ENCODE measurements at places on chromosomes 16 and 17.

DNA sequence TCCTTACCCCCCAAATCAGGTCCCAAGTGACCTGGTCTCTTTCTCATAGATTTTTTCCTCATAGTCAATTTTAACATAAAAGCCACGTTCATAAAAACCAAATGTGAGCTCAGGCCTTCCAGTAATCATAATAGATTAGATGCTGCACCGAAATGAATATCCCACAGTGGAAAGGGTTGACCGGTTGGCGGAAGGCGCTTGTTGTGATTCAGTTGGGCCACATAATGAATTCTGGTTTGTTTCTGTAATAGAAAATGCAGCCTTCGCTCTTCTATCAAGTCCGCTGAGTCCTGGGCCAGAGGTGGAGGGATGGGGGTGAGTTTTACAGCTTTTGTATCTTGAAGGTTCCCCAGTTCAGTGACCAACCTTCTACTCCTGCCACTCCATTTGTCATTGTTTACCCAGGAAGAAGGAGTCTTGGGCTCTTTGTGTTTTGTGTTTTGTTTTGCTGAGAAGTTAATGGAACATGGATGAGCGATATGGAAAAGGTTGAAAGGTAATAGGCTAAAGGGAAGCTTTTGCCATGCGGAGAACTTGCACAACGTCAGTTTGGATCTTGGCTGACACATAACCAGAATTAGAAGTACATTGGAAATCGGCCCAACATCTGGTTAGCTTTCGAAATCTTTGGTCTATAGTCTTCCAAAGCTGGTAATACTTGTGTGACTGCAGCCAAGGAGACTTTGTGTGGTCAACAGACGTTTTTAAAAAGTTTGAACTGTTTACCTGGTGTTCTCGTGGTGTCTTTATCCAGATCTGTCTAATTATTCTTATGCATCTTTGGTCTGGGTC, 89.5 kb downstream of the CLEC16A start:
- no peak for DNase-seq

DNA sequence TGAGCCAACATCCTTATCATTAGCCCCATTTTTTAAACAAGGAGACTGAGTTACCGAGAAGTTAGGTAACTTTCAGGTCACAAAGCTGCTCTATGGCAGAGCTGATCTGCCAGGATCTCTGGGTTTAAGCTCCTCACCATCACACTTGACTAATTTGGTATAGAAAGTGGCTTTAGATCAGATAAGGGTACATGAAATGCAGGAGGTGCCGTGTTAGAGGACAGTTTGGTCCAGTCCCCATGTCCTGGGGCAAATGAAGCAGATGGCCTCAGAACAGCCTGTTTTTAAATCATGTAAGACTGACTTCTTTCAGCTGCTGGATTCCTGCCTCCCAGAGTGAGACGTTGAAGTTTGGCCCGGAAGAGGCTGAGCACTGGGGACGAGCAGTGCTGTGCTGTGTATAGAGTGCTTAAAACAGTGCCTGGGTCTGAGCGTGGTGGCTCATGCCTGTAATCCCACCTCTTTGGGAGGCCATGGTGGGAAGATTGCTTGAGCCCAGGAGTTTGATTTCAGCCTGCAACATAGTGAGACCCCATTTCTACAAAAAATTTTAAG, 187.0 kb upstream of the CACNG3 start:
- DNase-seq, result no peak

GRCh38 chr16:56930486-56931270, 1.3 kb upstream of the HERPUD1 start:
- no peak for DNase-seq

DNA sequence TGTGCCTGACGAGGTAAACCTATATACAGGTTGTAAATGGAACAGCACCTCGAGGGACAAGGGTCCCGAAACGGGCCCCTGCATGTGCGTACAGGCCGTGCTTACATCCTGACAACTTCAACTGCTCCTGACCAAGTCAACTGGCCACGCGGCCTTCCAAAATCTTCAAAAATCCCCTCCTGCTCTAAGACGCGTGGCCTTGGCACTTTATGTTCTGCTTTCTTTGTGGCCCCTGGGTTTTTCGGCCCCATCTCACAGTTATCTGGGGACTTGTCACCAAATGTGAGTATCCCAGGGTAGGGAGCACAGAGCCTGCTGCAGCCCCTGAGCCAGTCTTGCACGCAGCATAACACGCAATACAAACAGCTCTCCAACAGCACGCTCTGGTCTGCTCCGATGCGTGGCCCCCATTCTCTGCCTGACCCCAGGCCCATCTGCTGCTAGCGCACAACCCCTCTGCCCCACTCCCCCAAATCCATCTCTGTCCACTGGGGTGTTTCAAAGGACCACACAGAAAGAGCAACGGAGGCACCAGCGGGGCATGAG, 659 bp downstream of the RPH3AL start:
- no peak for DNase-seq

DNA sequence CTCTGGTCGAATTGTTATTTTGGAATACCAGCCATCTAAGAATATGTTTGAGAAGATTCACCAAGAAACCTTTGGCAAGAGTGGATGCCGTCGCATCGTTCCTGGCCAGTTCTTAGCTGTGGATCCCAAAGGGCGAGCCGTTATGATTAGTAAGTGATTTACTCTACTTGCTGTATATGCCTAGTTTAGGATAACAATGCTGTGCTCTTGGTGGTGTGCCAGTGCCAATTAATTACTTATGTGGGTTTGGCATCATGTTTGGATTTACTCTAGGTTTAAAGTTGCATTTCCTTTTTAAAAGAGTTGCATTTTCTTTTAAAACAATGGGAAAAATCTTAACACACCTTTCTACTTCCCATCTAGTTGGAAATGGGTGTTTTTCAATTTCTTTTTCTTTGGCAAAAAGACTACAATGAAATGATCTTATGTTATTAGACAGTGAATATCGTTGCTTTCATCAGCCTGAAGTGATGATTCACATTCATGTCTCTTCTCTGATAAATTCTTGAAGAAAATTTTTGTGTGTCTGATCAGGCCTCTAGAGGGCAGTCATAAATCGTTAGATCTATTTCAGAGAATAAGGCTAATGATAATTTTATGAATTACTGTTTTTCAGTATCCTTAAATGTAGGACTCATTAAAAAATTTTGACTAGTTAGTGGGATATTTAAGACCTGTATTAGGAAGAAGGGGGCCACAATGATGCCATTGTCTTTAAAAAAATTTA, 5.6 kb downstream of the SF3B3 start:
- no peak for DNase-seq

- DNase-seq, result no peak
Measured at GRCh38 chr16:48462106-48462740, 77.0 kb upstream of the SIAH1 start.

- no peak for DNase-seq
Measured at GRCh38 chr17:82859431-82860403, 19.9 kb upstream of the ZNF750 start.

GRCh38 chr17:78575899-78576298, 1.3 kb downstream of the DNAH17 start:
- DNase-seq, result no peak

DNA sequence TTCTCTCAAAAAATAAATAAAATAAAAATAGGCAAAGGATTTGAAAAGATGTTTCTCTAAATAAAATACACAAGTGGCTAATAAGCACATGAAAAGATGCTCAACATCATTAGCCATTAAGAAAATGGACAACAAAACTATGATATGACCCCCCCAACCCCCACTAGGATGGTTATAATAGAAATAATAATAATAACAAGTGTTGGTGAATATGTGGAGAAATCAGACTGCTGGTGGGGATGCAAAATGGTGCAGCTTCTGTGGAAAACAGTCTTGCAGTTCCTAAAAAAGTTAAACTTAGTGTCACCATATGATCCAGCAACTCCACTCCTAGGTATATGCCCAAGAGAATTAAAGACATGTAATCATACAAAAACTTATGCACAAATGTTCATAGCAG, 9.0 kb upstream of the MYCBPAP start:
- DNase-seq, result no peak

DNA sequence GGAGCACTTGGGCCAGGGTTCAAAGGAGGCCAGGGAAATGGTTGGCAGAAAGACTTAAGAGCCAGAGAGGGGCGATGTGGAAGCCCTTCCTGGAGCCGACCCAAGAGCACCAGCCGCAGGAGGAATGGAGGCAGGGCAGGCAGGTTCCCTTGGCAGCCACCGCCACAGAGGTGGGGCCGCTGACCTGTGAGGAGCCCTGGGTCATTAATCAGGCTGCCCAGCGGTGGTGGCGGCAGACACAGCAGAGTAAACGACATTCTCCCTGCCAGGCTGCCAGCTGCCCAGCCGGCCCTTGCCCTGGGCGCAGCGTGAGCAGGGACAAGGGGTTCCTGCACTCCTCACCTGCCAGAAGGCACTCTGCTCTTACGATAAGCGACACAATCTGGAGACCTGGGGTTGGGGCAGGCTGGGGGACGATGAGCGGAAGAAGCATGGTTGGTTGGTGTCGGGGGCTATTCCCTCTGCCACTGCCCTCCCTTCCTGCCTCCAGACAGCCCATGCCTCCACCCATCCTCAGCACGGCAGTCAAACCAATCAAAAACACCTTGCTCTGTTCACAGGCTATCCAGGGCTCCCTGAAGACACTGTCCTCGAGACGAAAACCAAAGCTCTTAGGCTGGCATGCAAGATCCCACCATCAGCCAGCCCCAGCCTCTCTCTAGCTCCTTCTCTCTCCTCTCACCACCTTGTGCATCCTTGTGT, 40.9 kb downstream of the PLXDC1 start:
- DNase-seq, result no peak

- no peak for DNase-seq
Measured at GRCh38 chr17:49390548-49391324, 23.9 kb downstream of the PHB1 start.

- no peak for DNase-seq
Measured at GRCh38 chr16:88284626-88285513, 97.9 kb upstream of the ZNF469 start.

DNA sequence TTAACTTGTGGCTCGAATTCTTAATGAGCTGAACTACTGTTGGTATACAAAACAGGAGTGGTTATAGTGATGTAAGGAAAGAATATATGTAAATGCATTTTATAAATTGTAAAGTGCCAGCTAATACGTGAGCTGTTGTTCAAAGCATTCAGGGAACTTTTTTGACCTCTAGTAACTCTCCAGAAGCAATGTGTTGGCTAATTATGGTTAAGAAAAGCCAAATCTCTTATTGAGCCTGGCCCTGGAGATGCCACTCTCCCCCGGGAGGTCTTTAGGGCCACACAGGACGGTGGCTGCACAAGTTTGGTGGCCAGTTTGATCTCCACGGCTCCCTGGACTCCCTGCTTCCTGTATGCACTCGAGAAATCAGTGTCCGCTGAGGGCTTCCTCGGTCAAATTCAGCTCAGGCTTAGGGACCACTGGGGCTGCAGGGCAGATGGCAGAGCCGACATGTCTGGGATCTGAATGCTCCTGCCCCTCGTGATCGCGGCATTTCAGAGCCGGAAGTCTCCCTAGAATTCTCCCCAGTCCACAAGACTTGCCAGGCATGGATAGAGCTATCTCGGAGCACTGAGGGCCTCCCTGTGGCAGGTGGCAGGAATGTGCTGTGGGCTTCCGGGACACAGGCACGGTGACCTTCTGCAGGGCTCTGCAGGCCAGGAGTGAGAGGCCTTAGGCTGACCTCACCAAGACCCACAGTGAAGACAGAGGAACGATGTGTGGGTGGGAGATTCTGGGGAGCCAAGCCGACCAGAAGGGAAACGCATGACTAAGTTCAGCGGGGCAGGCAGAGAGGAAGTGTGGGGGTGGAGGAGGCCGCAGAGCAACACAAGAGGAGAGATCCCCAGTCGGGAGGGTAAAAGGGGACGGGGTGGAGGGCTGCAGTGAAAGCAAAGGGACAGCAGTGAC, 18.6 kb upstream of the PITPNM3 start:
- no peak for DNase-seq

DNA sequence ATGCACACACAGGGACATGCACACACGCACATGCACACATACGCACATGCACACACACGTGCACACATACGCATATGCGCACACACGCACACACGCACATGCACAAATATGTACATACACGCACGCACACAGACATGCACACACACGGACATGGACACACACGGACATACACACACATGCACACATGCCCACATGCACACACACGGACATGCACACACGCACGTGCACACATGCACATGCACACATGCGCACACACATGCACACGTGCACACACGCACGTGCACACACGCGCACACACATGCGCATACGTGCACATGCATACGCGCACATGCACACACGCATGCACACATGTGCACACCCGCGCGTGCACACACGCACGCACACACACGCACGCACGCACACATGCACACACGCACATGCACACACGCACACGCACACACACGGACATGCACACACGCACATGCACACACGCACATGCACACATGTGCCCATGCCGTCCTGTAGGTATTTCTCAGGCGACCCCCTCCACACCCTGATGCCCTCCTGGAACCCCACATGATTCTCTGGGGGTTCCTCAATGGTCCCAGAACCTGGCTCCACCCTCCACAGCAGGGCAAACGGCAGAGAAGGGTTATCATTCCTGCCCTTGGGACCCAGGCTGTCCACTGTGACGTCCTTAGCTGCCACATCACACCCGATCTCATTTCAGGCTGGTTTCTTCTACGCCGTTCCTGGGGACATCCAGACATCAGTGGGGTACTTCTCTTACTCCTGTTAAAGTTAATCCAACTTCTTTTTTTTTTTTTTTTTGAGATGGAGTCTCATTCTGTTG, 9.6 kb upstream of the RBFOX3 start:
- no peak for DNase-seq

DNA sequence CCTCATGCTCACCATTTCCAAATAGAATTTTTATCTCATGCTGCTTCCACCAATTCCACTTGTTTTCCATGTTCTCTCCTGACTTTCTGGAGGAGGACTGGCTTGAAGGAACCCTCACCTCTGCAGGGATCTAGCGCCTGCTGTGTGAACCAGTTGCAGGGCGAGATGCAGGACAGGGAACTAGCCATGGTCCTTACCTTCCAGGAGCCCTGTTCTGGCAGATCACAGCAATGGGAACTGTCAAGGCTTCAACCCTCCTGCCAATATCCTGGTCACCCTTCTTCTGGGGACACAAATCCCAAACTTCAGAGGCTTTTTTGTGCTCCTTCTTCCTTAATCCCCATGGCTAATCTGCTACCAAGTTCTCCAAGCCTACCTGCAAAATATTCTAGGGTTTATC, 60.4 kb upstream of the MMP2 start:
- no peak for DNase-seq

DNA sequence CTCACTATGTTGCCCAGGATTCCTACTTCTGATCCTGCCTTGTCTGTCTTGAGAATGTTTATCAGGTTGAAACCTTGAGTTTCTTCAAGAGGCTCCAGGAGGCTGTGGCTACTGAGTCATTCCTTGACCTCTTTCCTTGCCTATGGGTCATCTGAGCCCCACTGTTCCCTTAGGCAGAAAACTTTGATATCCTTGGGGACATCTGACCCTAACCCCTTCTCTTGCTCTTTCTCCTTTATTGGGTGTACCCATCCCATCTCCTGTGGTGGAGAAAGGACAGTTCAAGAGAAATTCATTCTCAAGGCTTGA, 12.5 kb downstream of the ARL4D start:
- no peak for DNase-seq

GRCh38 chr16:75298267-75298666, 46.8 kb upstream of the BCAR1 start:
- no peak for DNase-seq

DNA sequence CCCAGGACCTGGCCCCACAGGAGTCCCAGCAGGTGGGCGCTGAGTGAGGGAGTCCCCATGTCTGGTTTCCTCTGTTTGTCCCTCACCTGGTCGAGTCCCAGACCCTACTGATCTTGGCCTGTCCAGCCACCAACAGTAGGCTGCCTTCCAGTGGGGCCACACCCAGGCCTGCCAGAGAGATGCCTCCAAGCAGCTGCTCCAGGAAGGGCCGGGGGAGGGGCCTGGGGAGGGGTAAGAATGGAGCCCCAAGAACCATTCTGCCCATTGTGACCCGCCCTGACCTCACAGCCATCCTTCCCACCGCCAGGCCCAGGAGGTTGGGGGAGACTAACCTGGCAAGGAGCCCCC, 736 bp downstream of the SPATA20 start:
- no peak for DNase-seq
